ENCODE measurements at places on chromosomes 16 and 17.

DNA sequence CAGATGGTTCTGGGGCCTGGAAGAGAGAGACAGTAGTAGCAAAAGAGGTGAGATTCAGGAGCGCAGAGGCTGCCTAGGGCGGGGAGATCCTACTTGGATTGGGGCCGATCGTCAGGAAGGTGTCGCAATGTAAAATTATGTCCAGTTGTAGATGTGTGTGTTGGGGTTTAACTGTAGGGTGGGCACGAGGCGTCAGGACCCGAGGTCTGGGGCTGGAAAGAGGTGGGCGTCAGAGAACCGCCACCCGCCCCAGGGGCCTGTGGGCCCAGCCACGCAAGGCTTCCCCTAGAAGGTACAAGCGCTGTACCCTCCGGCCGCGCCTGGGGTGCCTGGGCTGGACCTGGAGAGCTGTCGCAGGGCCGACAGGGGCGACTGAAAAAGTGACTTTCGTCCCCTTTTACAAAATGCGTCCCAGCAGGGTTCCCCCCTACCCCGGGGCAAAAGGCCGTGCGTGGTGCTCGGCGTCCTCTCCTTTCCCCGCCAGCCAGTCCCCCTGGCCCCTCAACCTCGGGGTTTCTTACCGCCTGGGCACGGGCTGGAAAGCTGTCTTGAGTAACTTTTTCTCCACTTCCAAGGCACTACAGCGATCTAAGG, 2.8 kb downstream of the IRX3 start:
- no peak for DNase-seq

- DNase-seq, result no peak
Observed at GRCh38 chr17:66939461-66940114, 24.9 kb upstream of the CACNG4 start.

DNA sequence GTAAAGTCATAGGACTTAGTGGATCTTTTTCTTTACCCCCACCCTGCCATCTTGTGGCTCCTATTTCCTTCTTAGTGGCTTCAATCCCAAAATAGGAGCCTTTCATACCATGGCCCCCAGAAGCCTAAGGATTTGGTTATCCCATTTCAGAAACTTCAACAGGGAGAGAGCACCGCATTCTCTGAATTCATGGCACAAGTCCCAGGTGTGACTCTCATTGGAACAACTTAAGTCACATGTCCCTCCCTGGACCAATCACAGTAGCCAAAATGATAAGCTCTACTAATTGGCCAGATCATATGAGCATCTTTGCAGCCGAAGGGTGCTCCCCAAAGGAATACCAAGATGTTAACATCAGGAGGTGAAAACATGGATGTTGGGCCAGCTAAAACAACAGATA, 43.2 kb downstream of the AXIN2 start:
- no peak for DNase-seq

DNA sequence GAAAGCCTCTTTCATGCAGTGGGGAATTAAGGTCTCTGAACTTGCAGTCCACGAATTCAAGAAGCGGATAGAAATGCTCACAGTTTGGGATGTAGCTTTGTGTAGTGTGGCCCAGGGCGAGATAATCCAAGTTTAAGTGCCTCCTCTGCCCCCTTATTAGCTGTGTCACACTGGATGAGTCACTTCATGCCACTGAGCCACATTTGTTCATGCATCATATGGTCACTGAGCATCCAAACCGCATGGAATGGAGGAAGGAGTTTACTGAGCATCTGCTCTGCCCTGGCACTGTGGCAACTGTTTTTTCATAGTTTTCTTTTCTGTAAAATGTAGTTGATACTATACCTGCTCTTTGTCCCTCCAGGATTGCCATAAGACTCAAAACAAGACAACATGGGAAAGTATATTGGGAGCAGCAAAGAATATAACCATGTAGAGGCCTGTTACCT, 15.1 kb upstream of the DHX8 start:
- DNase-seq, result no peak

DNA sequence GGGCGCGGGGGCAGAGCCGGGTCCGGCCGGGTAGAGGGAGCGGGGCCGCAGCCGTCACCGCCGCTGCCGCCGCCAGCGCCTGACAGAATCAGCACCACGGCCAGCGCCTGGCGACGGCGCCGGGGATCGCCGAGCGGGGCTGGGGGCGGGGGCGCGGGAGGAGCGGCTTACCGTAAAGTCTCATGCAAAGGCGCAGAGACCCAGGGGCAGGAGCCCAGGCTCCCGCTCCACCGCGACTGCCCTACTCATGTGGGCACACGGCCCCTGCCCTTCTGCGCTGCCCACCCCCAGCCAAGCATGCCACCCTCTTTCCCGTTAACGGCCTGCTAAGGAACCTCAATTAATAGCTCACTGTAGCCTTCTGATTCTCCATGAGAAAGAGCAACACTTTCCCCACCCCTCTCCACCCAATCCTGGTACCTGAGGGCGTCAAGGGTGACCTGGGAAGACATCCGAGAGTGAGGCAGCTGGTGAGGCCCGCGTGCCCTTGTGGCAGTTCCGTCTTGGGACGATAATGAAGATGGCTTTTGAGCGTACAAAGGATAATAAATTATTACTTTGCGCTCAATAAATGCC, at the start of gene SEZ6:
TSS of gene SEZ6 (minus strand) at position 98 of the 576 bp plus-strand sequence. CDS start 164 bp downstream, outside the sequence.
- peak; percentile 40 for DNase-seq
